ENCODE measurements at places on chromosomes 2 and 18.

GRCh38 chr18:55768255-55768654 lies 180.3 kb upstream of the TCF4 start:
- DNase-seq = no peak

GRCh38 chr2:85032621-85033020 lies 61.7 kb downstream of the KCMF1 start:
- no peak for DNase-seq

- no peak for DNase-seq
Observed at GRCh38 chr18:6605115-6605869, 124.2 kb upstream of the ARHGAP28 start.

DNA sequence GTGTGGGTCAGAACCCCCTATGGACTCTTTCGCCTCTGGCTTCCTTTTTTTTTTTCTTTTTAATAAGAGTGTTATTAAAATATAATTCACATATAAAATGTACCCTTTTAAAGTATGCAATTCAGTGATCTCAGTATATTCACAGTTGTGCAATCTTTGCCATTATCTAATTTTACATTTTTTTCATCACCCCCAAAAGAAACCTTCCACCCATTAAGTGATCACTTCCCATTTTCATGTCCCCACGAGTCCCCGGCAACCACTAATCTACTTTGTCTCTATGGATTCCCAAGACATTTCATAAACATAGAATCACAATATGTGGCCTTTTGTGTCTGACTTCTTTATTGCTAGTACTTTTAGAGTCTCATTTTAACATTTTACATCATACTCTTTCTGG lies 38.7 kb upstream of the ANXA4 start:
- DNase-seq = no peak

DNA sequence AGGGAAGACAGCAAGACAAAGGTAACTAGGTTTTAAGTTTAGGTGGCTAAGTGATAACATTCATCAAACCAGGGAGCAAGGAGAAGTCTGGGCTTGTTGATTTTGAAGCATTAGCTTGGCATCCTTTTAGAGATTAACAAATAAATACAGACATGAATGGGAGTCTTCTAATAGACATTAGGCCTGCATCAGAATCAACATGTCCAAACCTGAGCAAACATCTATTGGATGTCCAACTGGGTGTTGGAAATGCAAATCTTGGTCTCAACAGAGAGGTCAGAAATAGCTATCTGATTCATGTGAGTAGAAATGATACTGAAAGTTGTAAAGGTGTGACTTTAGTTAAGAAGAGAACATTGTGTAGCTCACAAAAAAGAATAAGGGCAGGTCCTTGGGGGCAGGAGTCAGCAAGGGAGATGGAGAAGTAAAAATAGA lies 85.5 kb upstream of the RND3 start:
- DNase-seq = no peak

DNA sequence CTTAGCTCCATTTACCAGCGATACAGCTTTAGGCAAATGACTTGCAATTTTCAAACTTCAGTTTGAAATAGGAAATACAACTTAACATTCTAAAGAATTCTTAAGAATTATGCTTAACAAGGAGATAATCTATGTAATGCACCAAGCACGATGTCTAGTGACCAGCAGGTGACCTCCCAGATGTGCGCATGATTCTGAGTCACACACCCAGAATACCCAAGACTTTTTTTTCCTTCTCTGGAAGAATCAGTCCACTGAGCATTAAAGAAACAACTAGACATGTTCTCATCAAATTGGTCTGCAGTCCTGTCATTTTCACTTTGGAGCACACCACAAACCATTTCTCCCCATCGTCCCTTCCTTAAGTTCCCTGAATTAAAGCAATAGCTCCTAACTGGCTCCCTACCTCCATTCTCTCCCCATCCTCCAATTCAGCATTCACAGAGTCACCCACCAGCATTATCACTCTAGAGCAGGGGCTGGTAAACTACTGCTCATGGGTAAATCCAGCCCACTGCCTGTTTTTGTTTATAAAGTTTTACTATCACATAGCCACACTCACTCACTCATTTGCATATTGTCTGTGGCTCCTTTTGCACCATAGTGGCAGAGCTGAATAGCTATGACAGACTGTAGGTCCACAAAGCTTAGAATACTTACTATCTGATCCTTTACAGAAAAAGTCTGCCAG lies 13.2 kb downstream of the EVA1A start:
- peak; percentile 62 for DNase-seq

- DNase-seq = no peak
Observed at GRCh38 chr2:206115026-206115578, 29.1 kb upstream of the INO80D start.

- DNase-seq = peak; percentile 43
Observed at GRCh38 chr18:75209129-75209950, at the start of gene PTGR3. PTGR3 (minus strand) TSS chr18:75209139; CDS start chr18:75209058, 81 bp downstream.

GRCh38 chr18:49907346-49907929 lies 94.1 kb upstream of the ACAA2 start:
- no peak for DNase-seq

GRCh38 chr2:169911119-169911518 lies 83.9 kb downstream of the UBR3 start:
- no peak for DNase-seq

DNA sequence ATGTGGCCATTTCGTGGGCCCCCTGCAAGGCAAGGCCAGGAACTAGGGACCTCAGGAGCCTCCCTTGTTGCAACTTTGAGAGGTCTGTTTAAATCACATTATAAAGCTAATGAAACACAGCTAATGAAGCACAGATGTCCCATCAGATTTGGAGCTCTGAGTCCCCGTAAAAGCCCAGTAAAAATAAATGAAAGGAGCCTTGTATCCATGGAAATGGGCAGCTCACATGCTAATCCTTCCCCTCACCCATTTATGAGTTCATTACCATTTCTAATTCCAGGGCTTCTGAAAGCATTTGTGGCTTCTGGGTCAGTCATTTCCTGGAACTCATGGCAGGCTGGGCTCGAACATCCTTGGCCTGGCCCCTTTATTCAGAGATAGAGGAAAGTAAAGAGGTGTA lies 274.8 kb downstream of the SS18 start:
- DNase-seq = no peak
